Activated T-helper 17 cell treated with anti-CD3 and anti-CD28 coated beads, Interleukin-2, amount 50 U/mL, for 72 hours (primary cell): ENCODE measurements at places on chromosomes 1 and 21. TPM values are rescaled to one million over a fixed set of nuclear protein-coding genes. Genes with fewer than 3 reads are reported as not detected.

Gene ZP4
- total RNA-seq: not detected

Gene VCAM1
- total RNA-seq: not detected

Gene KRTAP13-2
- not detected for total RNA-seq

Gene NR0B2
- total RNA-seq: not detected

Gene MANEAL
- 5.2 TPM for total RNA-seq

GRCh38 chr1:3475839-3476573, 21.5 kb downstream of the ARHGEF16 start:
- ATAC-seq: no peak

DNA sequence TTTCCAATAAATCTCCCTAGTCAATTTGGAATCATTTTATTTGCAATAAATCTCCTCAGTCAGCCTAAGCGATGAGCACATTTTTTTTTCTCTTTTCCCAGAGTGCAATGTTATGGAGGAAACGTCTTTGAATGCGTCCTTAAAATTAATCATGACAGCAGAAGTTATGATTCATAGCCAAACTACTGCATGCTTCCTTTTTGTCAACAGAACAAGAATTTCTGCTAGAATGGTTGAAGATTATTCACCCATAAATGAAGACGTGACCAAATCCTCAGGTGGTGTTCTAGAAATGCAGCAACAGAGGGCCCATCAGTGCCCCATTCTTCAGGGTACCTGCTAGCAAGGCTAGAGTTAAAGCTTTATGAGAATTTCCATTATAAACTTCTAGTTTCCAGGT, 407.9 kb upstream of the PKN2 start:
- ATAC-seq: no peak

- no peak for ATAC-seq
Measured at GRCh38 chr1:25517476-25518394, 25.7 kb upstream of the LDLRAP1 start.
